Inflammatory macrophage treated with lipopolysaccharide for 4 hours (primary cell): ENCODE measurements at places on chromosomes 12 and 14.

DNA sequence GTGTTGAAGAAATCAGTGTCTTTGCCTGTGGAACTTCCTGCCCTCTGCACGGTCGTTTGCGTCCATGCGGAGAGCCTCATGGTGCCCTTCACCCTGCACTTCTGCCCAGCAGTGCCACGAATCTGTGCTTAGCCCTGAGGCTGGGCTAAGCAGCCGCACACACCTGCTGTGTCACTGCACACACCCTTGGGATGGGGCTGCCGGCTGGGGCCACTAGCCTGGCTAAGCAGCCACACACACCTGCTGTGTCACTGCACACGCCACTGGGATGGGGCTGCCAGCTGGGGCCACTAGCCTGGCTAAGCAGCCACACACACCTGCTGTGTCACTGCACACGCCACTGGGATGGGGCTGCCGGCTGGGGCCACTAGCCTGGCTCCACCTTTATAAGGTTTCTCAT lies 188.5 kb downstream of the KIF26A start:
- DNase-seq, result no peak

DNA sequence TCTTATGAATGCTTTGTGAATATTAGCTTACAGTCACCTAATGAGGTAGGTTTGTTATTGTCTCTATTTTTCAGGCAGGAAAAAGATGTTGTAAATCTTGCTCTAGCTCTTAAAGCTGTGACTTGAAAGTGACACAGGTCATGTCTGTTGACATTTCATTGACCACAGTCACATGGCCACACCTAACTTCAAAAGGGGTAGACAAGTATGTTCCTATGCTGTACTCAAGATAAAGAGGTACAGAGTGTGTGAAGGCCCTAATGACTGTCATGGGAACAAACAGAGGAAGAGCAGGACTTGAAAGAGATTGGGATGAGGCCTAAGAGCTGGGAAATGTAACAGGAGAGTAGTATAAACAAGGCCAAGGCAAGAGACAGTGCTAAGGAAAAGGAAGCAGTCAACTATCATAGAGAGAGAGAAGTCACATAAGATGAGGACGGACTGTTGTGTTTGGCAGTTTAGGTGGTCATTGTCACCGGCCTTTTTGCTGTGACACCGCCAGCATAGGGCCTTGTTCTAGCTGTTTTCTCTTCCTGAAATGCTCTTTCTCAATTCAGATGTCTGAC lies 181.0 kb downstream of the CFAP54 start:
- DNase-seq, result no peak

GRCh38 chr14:34742270-34743115 lies 28.1 kb upstream of the CFL2 start:
- DNase-seq, result no peak

- DNase-seq, result no peak
Measured at GRCh38 chr14:80426683-80427082, 215.4 kb upstream of the DIO2 start.
